ENCODE measurements at places on chromosomes 6 and 20. TPM values are rescaled to one million over a fixed set of nuclear protein-coding genes. Genes with fewer than 3 reads are reported as not detected.

DNA sequence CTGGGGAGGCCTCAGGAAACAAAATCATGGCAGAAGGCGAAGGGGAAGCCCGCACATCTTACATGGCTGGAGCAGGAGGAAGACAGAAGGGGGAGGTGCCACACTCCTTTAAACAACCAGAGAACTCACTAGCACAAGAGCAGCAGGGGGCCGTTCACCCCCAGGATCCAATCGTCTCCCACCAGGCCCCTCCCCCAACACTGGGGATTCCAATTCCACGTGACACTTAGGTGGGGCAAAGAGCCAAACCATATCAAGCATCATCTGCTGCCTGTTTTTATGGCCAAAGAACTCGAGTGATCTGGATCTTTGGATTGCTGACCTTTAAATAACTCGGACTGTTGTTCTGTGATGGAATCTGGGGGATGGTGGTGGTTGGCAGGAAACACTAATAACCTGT lies 28.0 kb downstream of the PNLDC1 start:
- peaks cover 2% of the 10 kb centered on the region for H3K4me1 ChIP-seq
- no peak overlapping the region for H3K27ac ChIP-seq
- H3K36me3 ChIP-seq, result no peaks in the 10 kb centered on the region
- no peak for DNase-seq
- H3K27me3 ChIP-seq, result peaks cover 53% of the 10 kb centered on the region
- no peak overlapping the region for H3K4me3 ChIP-seq

- no peaks in the 10 kb centered on the region for H3K4me1 ChIP-seq
- no peaks in the 10 kb centered on the region for H3K27me3 ChIP-seq
- H3K27ac ChIP-seq, result no peak overlapping the region
- no peak overlapping the region for H3K4me3 ChIP-seq
These were observed 52.2 kb upstream of the PRL start for GRCh38 chr6:22349051-22349450.

DNA sequence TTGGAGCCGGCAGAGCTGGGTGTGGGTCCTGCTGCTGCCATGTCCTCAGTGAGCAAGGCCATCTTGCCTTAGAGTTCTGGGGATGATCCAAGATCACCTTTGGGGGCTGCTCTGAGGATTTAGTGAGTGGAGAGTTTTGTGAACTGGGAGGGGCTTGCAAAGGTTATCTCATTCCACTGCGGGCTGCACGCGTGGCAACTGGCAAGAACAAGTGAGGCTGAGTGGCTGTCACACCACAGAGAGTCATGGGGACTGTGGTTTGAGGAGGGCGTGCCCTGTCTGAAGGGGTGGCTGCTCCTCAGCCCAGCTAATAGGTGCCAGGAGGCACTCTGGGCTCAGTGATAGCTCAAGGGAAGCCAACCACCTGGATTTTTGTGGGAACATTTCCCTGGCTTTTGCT lies 37.6 kb downstream of the TTLL9 start:
- no peaks in the 10 kb centered on the region for H3K27me3 ChIP-seq
- no peak overlapping the region for H3K27ac ChIP-seq
- H3K4me3 ChIP-seq, result no peak overlapping the region
- DNase-seq, result no peak

DNA sequence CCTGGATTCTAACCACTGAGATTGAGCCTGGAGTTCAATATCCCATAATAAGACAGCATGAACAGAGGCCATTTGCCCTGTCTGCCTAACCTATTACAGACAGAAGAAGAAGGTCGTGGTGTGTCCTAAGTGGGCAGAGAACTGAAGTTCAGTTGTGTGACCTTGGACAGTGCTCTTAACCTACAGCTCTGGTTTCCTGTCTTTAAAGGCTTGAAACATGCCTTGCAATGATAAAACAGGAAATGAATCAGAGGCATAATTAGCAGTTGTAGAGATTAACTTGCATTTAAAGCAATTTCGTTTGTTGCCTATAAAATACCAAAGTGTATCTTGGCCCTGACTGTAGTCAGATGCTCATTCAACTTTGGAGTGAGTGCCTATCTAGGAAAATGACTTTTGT lies 507.2 kb upstream of the CHD6 start:
- H3K27me3 ChIP-seq, result no peaks in the 10 kb centered on the region
- no peak overlapping the region for H3K27ac ChIP-seq
- H3K36me3 ChIP-seq, result no peaks in the 10 kb centered on the region
- H3K4me3 ChIP-seq, result no peak overlapping the region
- no peak for DNase-seq

- DNase-seq, result no peak
- H3K4me3 ChIP-seq, result no peak overlapping the region
- no peaks in the 10 kb centered on the region for H3K27me3 ChIP-seq
- no peaks in the 10 kb centered on the region for H3K36me3 ChIP-seq
- H3K4me1 ChIP-seq, result peaks cover 9% of the 10 kb centered on the region
These were observed 72.3 kb downstream of the MACROD2 start for GRCh38 chr20:14067603-14068002.

GRCh38 chr6:57423468-57423867 lies 106.0 kb downstream of the PRIM2 start:
- no peak for DNase-seq
- H3K27ac ChIP-seq, result no peak overlapping the region
- H3K36me3 ChIP-seq, result no peaks in the 10 kb centered on the region
- no peaks in the 10 kb centered on the region for H3K27me3 ChIP-seq
- no peaks in the 10 kb centered on the region for H3K4me1 ChIP-seq
- H3K4me3 ChIP-seq, result no peak overlapping the region

MRAP2 gene
- 3.5 TPM for total RNA-seq

SYNE1 gene
- 19.5 TPM for total RNA-seq

OPN5 gene
- not detected for total RNA-seq

SLC22A3 gene
- total RNA-seq, result 31.5 TPM
